ENCODE measurements at places on chromosomes 3 and 15. TPM values are rescaled to one million over a fixed set of nuclear protein-coding genes. Genes with fewer than 3 reads are reported as not detected.

GRCh38 chr3:133388696-133389395 lies 11.0 kb upstream of the BFSP2 start:
- DNase-seq = no peak

Gene SLC9C1
- not detected for polyA plus RNA-seq

DNA sequence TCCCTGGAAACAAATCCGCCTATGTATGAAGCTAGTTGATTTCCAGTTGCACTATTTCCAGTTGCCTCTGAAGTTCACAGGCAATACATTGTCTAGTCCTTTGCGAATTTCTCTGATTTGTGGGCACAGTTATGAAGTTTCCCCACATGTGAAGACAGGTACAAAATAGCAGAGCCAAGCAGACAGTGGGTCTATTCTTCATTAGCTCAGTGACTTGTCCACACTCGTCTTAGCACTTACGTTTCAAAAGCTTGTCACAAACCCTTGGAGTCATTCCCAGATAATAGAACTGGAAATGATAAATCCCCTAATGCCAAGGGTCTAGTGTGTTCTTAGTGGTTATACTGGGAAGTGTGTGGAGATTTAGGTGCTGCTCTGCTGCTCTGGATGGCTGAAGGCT lies 14.5 kb downstream of the SRPRB start:
- no peak for DNase-seq

Gene FAM174B
- 8.4 TPM for polyA plus RNA-seq

DNA sequence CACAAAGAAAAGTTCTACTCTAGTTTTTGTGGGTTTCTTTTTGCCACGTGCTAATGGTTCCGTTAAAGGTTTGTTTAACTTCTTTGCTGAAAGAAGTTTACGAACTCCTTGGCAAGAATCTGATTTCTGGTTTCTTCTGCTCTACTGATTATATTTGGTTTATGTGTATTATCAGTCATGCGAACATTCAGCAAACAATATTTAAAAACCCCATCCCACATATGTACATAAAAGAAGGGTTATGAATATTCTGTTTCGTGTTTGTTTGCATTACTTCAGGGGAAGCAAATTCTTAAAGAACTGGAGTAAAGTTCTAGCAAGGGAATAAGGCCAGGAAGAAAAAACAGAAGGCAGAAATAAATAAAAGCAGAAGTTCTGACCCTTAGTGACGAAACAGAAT lies 9.8 kb downstream of the LARS2 start:
- no peak for DNase-seq

- no peak for DNase-seq
These were observed 25.8 kb downstream of the USP4 start for GRCh38 chr3:49313896-49314688.

GRCh38 chr3:3137526-3137925 lies 10.8 kb downstream of the TRNT1 start:
- DNase-seq = no peak

- DNase-seq = no peak
These were observed 6.7 kb upstream of the CMTM7 start for GRCh38 chr3:32384938-32385337.

GRCh38 chr3:4426782-4427344 lies 40.2 kb downstream of the SUMF1 start:
- DNase-seq = no peak

Measured in CD4-positive, CD25-positive, alpha-beta regulatory T cell (primary cell).